Bronchial epithelial cell (primary cell): ENCODE measurements at places on chromosomes 4 and X. TPM values are rescaled to one million over a fixed set of nuclear protein-coding genes. Genes with fewer than 3 reads are reported as not detected.

TCEAL6 gene
- not detected in 2 replicates for total RNA-seq

- no peak for DNase-seq
Measured at GRCh38 chr4:7104366-7105031, 36.6 kb upstream of the GRPEL1 start.

DNA sequence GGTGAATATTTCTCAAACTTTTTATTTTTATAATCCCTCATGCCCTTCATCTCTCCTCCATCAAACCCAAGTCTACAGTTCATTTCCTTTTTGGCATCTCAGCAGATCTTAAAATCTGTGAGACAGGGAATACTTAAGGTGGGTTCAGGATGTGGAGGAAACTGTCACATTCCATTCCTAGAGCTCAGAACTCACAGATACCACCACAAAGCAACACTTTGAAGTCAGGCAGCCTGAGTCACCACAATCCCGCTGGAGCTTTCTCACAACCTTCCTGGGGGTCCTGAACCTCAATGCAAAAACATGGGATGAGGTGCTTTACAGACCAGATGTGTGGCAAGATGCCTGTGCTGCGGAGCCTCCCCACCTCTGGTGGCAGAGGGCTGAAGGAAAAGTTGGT is 63.2 kb downstream of the HHIP start:
- peak; percentile 46 for DNase-seq

FATE1 gene
- total RNA-seq: not detected in 2 replicates

AFM gene
- not detected in 2 replicates for total RNA-seq

GRCh38 chrX:113726466-113726865 is 857.4 kb upstream of the HTR2C start:
- no peak for DNase-seq

DNA sequence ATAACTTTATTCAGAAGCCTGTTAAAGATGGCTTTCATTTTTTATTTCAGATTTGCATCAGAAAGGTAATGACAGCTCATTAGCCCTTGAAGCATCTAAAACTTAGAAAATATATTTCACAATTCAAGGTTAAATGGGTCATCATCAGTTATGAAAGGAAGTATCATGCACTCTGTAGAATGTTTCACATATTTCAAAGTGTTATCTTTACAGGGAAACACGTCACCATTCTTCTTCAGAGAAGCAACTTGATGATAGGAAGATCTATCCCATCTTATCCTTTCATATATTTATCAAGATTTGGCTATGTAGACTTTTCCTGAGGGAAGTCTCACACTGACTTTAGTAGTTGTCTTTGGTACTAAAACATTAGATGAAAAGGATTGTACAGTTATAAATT is 277.8 kb downstream of the TENM3 start:
- DNase-seq: no peak

CTAG1B gene
- not detected in 2 replicates for total RNA-seq

- DNase-seq: no peak
Measured at GRCh38 chr4:6065934-6066590, 47.8 kb upstream of the C4orf50 start.

ALPK1 gene
- total RNA-seq: 13.7 and 52.4 TPM in 2 replicates

- no peak for DNase-seq
Measured at GRCh38 chr4:76200771-76201231, 12.8 kb downstream of the SCARB2 start.

GRCh38 chrX:130758072-130758471 is 144.9 kb downstream of the ENOX2 start:
- no peak for DNase-seq

- DNase-seq: no peak
Measured at GRCh38 chr4:140680686-140681085, 75.5 kb downstream of the TBC1D9 start.
